ENCODE measurements at places on chromosomes 5 and 9.

DNA sequence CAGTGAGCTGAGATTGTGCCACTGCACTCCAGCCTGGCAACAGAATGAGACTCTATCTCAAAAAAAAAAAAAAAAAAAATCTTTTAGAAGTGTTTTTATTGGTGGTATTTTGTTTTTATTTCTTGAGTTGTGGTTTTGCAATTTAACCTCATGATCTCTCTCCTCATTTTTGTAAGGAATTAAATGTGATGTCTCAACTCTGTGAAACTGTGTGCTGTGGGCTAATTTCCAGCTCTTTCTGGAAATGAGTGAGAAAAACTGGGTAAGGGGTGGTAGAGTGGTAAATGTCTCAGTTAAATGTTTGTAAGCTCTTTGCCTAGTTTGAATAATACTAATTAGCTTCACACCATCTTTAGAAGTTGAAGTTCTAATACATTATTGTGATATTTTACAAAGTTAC, 29.0 kb downstream of the ACO1 start:
- DNase-seq: no peak

DNA sequence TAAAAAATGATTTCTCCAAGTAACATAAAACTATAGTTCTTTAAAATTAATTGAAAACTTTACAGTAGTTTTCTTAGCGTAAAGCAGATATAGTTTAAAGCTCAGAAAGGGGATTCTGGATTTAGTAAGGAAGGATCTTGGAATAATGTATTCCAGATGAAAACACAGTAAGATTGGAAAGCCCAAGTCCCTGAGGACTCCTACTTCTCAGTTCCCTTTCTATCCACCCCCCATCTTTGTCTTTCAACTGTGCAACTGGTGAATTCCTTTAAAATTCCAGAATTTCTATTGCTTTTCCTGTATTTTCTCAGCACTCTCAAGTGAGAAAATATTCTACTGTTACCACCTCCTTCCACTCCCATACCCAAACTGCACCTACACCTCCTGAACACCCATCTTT, 184.5 kb upstream of the FBN2 start:
- no peak for DNase-seq

GRCh38 chr5:155066886-155067595, 53.5 kb downstream of the KIF4B start:
- DNase-seq: no peak

DNA sequence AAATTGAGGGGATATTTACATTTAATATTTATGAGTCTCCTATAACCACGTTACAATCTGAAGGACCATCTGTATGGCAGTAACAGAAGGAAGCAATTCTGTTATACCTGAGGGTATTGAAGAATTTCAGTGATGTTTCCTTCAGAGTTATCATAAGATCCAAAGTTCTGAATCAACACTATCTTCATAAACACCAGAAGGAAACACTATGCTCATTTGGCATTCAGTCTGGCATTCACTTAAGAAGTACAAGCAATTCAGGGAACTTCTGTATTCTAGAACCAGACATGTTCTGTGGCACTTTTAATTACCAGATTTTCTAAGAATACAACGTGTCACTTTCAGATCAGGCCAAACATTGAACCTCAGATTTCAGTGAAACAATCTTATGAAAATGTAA, 9.6 kb downstream of the DAB2 start:
- DNase-seq: no peak

GRCh38 chr5:139647506-139648204, 494 bp upstream of the CXXC5 start:
- DNase-seq: no peak

GRCh38 chr9:37839496-37840461, 39.2 kb downstream of the DCAF10 start:
- DNase-seq: no peak

DNA sequence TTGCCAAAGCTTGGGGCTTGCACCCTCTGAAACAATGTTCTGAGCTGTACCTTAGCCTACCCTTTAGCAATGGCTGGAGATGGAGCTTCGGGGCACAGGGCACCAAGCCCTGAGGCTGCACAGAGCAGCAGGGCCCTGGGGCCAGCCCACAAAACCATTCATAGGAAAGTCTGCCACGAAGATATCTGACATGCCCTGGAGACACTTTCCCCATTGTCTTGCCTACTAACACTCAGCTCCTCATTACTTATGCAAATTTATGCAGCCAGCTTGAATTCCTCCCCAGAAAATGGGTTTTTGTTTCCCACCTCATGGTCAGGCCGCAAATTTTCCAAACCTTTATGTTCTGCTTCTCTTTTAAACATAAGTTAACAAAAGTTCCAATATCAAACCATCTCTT, 105.7 kb downstream of the DTWD2 start:
- no peak for DNase-seq

GRCh38 chr9:127858041-127858512, 3.6 kb upstream of the ENG start:
- DNase-seq: no peak

DNA sequence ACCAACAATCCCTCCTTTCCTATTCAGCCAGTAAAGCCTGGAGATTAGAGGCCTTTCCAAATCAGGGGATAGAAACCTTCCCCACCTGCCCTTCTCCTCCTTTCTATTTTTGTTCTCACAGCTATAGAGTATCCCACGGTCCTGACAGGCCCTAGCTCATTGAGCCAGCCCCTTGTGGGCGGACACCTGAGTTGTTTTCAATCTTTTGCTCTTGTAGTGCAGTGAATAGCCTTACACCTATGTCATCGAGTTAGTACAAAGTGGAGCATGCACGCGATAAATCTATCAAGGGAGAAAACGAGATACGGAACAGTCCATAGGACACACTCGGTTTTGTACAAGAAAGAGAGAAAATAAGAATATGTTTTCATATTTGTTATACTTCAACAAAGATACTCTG, 77.2 kb downstream of the TSPAN17 start:
- DNase-seq: no peak

GRCh38 chr5:1119312-1119831, 7.5 kb upstream of the SLC12A7 start:
- DNase-seq: no peak

- no peak for DNase-seq
Observed at GRCh38 chr9:78606001-78606379, 309.1 kb downstream of the PSAT1 start.

DNA sequence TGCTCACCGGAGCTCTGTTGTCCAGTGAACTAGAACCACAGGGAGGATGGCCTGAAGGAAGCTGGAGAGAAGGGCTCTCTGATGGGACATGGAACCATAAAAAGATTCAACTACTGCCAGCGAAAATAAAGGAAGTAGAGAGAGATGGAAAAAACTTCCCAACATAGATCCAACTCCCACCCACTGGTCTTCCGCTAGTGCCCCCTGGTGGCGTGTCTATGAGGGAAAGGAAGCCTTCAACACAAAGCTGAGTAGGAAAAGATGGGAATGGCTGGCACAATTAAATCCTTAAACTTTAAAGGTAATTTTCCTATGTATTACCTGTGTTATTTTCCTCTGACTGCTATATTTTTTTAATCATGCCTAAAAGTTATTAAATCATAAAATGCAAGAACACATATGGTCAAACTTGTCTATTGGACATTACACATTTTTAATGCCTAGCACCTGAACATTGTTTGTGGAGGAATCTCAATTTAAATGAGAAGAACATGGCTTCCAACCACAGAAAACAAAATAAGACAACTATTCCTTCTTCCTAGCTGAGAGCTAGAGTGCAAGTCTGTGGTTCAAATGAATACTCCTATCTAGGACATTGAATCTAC, 51.5 kb downstream of the CEP120 start:
- no peak for DNase-seq

DNA sequence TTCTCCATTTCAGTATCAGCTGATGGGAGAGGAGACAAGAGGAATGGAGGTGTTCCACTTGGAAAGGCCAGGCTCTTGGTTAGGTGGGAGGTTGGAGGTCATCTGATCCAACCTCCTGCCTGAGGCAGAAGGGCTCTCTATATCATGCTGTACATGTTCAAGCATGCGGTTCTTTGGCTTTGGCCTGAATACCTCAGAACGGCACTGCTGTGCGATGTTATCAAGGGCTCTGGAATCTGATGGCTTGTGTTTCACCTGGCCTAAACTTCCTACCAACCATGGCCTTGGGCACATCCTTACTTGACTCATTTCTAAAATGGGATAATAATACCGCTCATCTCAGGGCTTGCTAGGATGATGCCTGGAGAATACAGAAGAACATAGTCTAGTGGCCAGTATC, 90.1 kb upstream of the FAM169A start:
- DNase-seq: no peak

DNA sequence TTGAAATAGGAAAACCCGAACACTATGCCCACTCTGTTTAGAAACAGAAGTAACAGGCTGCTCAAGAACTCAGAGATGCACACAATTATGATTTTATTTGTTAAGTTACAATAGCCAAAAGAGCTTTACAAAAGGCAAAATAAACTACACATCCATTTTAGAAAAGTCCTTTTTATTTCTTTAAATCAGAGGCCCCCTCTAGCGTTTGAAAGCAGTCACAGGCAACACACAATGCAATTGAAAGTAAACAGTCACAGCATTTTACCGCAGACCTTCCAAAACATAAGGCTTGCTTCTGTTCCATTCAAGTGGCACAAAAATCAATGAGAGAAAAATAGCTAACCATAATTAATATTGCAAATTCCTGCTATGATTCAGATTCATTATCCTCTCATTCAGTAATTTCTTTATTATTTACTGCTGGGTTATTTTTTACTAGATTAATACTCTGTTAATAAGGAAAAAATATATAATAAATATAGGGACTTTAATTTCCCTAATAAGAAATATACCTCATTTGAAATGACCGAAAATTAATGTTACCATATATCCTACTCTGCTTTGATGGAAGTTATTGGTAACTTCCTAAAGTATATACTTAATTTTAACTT, 78.3 kb downstream of the CEP120 start:
- DNase-seq: no peak

- DNase-seq: no peak
Observed at GRCh38 chr9:113892861-113893491, 16.9 kb downstream of the ZNF618 start.

GRCh38 chr5:173274771-173275170, 39.8 kb upstream of the NKX2-5 start:
- no peak for DNase-seq

DNA sequence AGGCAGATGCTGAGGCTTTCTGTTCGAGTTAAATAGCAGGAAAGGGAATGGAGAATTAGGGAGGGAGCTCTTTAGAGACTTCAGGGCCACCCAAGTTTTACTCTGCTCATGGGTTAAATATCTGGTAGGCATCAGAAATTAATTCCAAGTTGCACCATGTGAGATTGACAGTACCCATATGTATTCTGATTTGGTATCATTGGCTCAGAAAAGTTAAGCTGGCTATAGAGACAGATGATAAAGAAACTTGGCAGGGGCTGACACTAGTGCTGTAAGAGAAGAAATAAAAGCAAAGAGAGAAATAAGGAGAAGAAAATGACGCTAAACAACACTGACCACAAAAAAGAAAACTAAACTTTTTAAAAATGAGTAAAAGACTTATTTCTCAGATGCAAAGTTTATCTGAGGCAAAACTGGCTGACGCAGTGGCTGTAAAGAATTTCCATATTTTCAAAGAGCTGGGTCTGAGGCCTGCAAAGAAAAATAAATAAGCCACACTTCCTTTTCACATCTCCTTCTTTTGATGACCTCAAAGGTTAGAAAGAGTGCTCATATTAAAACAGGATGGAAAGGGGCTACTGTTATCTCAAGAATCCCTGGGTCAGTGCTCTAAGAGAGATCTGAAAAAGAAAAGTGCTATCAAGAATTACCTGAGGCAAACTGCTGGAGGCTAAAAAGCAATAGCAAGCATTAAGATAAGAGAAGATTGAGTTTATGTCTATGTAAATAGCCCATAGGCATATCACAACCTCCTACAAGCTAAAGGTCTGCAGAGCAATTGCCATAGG, 399.0 kb upstream of the MEF2C start:
- DNase-seq: no peak

GRCh38 chr5:157570531-157571200, 4.9 kb downstream of the ADAM19 start:
- DNase-seq: no peak

- no peak for DNase-seq
Observed at GRCh38 chr5:163379298-163380155, 57.9 kb upstream of the CCNG1 start.

DNA sequence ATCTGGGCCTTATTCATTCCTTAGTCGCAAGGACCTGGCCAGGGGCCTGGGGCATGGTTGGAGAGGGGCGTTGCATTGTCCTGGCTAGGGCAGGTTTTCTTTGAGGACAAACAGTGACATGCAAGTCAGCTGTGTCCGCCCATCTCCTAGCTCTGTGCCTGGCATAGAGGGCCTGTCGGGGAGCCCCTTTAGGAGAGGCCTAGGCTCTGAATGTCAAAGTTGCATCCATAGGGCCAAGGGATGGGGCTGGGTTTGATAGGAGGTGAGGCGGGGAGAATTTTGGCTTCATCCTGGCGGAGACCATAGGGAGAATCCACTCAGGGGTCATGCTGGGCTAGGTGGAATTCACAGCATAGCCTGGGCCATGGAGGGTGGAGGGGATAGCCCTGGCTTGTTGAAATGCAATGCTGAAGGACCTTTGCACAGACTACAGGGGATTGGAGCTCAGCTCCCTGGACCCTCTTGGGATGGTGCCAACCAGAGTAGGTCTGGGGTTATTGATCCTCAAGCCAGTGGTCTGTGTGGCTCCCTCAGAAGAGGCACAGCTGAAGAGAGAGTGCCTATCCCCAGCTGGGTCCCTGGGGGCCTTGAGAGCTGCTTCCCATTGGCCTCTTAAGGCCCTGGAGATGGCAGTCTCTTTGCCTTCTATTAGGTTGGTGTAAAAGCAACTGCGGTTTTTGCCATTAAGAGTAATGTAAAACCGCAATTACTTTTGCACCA, 104.0 kb downstream of the RGS3 start:
- DNase-seq: no peak

GRCh38 chr5:105993027-105993426, 1677.7 kb downstream of the EFNA5 start:
- no peak for DNase-seq

DNA sequence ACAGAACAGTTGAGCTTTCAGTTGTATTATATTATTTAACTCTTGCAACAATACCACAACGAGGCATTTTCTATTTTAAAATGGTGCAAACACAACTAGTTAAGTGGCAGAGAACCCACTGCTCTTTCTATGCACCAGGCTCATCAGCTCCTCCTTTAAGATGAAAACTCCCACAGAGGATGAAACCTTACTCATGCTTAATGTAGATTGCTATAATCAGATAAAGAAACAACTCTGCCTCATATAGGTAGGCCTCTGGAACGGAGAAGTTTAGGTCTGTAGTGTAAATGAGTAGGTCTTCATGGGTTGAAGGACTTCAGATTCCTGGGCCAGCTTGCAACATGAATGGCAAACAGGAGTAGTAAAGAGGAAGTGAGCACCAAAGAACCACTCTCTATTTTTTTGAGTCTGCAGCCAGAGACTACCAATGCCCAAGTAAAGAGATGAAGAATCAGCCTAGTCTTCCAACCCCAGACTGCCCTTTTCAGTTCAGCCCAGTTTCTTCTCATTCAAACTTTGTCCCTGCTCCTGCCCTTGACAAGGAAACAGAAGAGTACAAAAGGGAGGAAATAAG, 33.9 kb downstream of the HACD4 start:
- DNase-seq: no peak

- no peak for DNase-seq
Observed at GRCh38 chr5:41143131-41143901, 70.0 kb downstream of the C6 start.

- DNase-seq: no peak
Observed at GRCh38 chr5:42309865-42310264, 113.4 kb upstream of the GHR start.

Data from NCI-H2107 (cell line).